ENCODE measurements at places on chromosomes 4 and X.

DNA sequence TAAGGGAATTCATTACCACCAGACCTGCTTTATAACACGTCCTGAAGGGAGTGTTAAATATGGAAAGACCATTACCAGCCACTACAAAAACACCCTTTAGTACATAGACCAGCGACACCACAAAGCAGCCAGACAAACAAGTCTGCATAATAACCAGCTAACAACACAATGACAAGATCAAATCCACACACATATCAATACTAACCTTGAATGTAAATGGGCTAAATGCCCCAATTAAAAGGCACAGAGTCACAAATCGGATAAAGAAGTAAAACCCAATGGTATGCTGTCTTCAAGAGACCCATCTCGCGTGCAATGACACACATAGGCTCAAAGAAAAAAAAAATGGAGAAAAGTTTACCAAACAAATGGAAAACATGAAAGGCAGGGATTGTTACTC lies 36.9 kb downstream of the FGF16 start:
- DNase-seq, result no peak

- DNase-seq, result no peak
Measured at GRCh38 chr4:66169341-66169740, 499.1 kb upstream of the EPHA5 start.

DNA sequence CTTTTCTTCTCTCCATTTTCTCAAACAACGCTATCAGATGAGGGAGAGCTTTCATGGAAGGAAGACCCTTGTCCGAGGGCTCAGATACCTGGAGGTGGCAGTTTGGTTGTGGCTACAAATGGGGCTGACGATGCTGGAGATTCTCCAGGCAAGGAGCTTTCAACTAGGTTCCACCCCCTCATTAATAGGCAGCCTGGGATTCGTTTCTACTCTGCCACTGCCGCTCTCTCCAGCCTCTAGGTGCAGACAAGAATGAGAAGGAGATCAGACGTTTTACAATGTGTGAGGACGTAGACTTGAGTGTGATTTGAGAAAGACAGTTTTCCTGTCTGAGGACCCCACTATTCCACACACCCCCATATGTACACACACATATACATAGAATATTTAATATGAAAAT lies 53.1 kb downstream of the ETNPPL start:
- DNase-seq, result no peak

DNA sequence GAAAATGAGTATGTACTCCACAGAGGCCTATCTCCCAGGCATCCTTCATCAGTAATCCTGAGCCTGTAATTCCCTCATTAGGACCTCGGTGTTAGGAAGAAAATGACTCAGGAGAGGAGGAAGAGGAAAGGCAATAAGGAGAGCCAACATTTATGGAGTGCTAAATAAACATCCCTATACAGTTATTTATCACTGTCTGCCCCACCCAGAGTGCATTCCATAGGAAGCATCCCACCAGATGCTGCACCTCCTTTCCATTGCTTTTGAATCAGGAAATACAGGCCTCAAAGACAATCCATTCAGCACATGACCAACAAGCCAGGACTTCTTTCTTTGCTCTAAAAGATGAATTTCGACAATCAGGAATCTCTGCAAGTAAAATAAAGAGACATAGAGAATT lies 47.6 kb downstream of the USP38 start:
- DNase-seq, result no peak

DNA sequence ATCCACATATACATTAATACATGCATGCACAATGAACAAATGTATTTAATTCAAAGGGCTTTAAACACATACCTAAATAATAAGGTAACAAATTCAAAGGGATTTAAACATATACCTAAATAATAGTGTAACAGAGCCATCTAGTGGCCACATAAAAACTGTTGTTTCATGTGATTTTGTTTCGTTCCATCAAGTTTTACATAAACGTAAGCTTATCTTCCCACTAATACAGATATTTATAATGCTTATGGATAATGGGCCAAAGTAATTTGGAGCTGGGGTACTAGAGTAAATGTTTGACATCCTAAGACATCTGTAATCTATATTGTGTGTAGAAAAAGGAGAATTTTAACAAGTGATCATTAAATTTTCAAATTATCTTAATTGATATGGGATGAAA lies 82.3 kb downstream of the PRSS12 start:
- DNase-seq, result no peak

GRCh38 chr4:1094336-1094690 lies 19.1 kb downstream of the RNF212 start:
- DNase-seq, result no peak

- no peak for DNase-seq
Measured at GRCh38 chr4:109955146-109955545, 42.5 kb downstream of the EGF start.

DNA sequence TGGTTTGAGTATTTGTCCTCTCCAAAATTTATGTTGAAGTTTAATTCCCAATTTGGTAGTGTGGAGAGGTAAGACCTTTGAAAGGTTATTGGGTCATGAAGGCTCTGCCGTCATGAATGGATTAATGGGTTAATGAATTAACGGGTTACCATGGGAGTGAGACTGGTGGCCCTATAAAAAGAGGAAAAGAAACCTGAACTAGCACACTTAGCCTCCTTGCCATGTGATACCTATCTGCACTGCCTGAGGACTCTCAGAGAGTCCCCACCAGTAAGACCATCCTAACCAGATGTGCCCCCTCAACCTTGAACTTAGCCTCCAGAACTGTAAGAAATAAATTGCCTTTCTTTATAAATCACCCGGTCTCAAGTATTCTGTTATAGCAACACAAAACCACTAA lies 39.3 kb downstream of the PAGE1 start:
- no peak for DNase-seq

- no peak for DNase-seq
Measured at GRCh38 chr4:53490161-53490956, 100.9 kb downstream of the LNX1 start.

- DNase-seq, result no peak
Measured at GRCh38 chrX:64456828-64457227, 61.6 kb upstream of the MTMR8 start.

GRCh38 chrX:135086197-135086854 lies 34.0 kb downstream of the ETDB start:
- DNase-seq, result no peak
